ENCODE measurements at places on chromosomes 5 and 9.
A peak's percentile ranks its signal among the peaks of the same experiment; 100 is the strongest.

DNA sequence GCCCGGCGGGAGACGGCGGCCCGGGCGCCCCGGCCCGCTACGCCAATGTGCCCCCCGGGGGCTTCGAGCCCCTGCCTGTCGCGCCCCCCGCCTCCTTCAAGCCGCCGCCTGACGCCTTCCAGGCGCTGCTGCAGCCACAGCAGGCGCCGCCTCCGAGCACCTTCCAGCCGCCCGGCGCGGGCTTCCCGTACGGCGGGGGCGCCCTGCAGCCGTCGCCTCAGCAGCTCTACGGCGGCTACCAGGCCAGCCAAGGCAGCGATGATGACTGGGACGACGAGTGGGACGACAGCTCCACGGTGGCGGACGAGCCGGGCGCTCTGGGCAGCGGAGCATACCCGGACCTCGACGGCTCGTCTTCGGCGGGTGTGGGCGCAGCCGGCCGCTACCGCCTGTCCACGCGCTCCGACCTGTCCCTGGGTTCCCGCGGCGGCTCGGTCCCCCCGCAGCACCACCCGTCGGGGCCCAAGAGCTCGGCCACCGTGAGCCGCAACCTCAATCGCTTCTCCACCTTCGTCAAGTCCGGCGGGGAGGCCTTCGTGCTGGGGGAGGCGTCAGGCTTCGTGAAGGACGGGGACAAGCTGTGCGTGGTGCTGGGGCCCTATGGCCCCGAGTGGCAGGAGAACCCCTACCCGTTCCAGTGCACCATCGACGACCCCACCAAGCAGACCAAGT lies 723 bp downstream of the SNX18 start:
- peak; percentile 33 for DNase-seq

- no peak for DNase-seq
Observed at GRCh38 chr5:59538750-59539121, 354.8 kb downstream of the PDE4D start.

DNA sequence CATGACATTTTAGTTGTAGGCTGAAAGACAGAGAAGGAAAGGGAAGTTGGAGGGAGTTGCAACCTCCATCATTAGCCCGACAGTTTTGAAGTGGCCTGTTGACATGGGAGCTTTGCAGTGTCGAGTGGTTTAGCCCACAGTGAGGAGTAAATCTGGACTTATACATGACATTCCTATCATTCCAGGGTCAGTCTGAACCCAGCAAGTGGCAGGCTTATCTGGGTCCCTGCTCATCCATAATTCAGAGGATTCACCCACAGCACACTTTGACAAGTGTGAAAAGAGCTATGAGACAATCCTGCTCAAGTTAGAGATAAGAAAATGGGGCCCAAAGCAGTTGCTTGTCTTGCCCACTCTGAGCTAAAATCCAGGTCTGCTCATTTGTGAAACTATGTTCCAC lies 8.4 kb upstream of the TNC start:
- DNase-seq = no peak

DNA sequence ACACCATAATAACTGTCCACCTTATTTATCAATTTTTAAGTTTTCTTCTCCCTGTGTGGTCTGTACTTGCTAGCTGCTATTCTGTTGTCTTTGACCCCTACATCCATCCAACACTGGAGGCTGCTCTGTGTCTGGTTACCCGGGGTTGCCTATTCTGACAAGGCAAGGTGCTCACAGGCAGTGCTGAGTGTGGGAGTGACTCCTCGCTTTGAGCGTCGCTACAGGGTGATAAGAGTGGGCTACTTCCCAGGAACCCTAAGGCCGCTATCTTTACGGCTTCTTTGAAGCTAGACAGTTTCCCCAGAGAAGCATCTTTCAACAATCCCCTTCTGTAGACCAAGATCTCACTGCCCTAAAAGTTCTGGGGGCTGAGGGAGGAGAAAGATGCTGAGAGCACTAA lies 35.3 kb downstream of the NSUN2 start:
- no peak for DNase-seq

- DNase-seq = no peak
Observed at GRCh38 chr5:9977070-9977469, 272.6 kb downstream of the ATPSCKMT start.

GRCh38 chr5:153632748-153633290 lies 142.3 kb downstream of the GRIA1 start:
- no peak for DNase-seq

DNA sequence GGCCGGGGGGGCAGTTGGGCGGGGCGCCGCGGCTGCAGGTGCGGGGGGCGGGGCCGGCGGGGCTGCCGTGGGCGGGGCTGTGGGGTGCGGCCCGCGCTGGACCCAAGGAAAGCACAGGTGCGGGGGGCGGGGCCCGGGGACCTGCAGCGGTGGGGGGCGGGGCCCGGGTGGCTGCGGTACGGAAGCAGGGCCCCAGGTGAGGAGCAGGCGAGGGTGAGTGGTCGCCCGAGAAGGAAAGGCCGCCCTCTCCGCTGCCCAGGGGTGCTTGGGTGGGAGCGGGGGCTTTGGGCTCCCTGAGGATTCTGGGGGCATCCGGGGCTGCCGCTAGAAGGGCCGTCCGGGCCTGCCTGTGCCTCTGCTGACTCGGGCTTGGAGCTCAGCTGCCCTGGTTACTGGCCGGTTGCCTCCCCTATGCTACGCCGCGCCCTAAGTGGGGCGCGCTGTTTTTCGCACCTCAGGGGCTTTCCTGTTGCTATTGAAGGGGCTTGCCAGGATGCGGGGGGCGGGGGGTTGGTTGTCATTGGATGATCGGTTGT lies 767 bp downstream of the RALGPS1 start:
- peak; percentile 62 for DNase-seq

- DNase-seq = no peak
Observed at GRCh38 chr9:105877721-105878120, 183.4 kb downstream of the TMEM38B start.

DNA sequence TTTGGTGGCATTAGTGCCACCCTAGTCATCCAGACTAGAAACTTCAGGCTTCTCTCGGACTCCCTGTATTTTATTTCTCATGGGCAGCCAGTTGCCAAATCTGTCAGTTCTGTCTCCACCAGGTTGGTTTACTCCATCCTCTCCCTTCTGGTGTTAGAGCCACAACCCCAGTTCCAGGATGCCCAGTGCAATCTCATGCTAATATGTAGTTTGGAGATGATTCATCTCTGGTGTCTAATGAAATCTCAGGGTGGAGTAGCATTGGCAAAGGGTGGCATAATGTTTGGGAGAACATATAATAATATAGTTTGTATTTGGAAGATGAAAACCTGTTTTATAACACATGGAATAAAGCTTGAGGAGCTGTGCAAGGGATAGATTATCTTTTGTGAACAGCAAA lies 30.2 kb downstream of the SLC46A2 start:
- DNase-seq = no peak

GRCh38 chr9:27505744-27506161 lies 18.3 kb upstream of the IFNK start:
- no peak for DNase-seq

GRCh38 chr9:87579781-87580541 lies 82.3 kb downstream of the DAPK1 start:
- DNase-seq = no peak

DNA sequence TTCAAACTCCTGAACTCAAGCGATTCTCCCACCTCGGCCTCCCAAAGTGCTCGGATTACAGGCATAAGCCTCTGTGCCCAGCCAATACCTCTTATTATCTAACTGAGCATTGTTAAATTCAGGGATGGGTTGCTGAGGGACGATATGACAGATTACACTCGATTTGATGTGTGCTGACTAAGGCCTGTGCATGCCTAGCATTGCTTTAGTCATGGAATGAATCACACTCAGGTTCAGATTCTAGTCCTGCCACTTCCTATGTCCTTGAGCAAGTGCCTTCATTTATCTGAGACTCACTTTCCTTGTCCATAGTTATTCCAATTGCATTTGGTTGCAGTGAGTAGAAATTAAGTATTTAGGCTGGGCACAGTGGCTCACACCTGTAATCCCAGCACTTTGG lies 19.5 kb downstream of the THBS4 start:
- no peak for DNase-seq

DNA sequence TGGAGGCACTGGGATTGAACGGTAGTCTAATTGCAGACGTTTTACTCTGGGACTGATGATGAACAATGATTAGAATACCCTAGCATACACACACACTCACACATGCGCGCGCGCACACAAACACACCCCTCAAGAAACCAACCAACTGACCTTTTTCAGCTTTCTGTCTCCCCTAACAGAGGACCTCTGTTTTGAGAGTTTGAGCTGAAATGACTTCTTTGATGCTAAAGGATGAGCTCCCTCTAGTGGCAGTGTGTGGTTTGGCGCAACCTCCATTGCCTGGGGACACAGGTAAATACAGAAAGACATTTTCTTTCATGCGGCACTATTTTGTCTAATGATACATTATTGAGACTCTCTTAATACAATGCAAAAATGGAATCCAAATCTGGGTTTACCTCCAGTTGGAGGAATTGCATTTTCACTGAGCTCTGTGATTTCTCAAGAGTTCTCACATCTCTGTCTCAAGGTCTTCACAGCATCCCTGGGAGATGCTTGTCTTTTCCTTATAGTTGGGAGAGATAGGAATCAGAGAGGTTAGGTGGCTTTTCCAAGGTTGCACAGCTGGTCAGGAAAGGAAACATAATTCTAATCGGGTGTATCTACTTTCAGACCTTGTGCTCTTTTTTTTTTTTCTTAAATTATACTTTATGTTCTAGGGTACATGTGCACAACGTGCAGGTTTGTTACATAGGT lies 187.5 kb downstream of the TMEM38B start:
- DNase-seq = peak; percentile 78

GRCh38 chr9:12884736-12885395 lies 110.0 kb downstream of the LURAP1L start:
- DNase-seq = no peak

DNA sequence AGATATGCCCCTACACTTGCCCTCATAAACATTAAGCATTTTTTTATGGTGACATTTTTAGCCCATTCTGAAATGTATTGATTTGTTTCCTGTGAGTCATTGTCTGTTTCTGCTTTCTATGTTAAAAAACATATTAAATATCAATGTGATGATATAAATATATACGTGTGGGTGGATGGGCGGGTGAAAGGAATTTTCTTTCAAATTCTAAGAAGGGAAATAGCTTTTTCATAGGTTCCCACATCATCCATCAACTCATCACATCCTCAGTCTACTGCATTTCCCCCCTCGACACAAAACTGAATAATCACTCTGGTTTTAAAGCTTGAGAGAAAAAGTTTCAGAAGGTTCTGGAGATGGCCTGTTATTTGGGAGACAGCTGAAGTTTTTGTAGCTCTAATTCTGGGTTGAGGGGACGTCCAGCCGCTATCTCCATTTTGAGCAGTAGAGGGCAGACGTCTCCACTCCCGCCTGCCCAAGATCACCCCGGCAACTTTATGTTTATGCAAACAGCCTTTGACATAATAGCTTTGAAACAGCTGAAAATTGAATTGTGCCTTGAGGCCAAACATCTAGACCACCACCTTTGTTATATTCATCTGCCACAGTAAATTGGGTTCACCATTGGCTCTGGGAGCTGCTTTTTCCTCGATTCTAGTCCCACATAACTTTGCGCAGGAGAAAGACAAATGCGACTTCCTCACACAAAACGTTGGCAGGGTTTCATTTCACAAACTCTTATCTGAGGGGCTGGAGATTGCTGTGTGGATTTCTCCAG lies 216.2 kb upstream of the CLINT1 start:
- DNase-seq = peak; percentile 89

DNA sequence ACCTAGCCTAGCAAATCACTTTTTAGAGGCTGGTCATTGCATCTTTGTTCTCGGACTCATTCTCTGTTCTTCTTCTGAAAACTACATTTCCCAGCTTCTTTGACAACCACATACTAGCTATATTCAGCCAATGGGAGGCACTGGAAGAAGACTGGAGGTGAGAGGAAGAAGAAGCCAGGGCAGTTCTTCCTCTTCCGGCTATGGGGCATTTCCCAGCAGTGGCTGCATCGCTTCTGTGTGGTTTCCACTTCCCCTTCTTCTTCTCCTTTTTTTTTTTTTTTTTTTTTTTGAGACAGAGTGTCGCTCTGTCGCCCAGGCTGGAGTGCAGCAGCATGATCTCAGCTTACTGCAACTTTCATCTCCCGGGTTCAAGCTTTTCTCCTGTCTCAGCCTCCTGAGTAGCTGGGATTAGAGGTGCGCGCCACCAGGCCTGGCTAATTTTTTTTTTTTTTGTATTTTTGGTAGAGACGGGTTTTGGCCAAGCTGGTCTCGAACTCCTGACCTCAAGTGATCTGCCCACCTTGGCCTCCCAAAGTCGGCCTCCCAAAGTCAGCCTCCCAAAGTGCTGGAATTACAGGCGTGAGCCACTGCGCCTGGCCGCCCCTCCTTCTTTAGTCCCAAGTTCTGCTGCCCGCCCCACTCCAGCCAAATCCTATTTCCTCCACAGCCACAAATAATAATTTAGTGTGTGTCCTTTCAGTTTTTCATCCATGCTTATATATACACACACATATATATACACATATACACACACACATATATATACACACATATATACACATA lies 6.9 kb upstream of the UBAP1 start:
- peak; percentile 75 for DNase-seq

DNA sequence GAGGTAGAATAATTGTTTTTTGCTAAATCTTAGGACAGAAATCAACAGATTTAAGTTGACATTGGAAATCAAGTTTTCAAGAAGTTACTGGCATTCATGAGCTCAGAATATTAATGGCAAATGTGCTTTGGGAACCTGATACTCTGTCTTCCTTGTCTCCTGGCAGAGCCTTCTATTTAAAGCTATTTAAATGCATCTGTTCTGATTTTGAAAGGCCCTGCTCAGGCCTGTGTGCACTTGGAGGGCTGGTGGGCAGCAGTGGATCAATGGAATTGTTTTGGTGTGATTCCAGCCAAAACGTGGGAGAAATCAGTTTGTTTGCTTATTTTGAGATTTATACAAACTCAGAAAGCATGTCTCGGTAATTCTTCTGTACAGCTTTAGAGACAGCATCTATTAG lies 38.5 kb downstream of the FBXL7 start:
- no peak for DNase-seq

- DNase-seq = no peak
Observed at GRCh38 chr9:133990366-133991213, 1.5 kb downstream of the VAV2 start.

DNA sequence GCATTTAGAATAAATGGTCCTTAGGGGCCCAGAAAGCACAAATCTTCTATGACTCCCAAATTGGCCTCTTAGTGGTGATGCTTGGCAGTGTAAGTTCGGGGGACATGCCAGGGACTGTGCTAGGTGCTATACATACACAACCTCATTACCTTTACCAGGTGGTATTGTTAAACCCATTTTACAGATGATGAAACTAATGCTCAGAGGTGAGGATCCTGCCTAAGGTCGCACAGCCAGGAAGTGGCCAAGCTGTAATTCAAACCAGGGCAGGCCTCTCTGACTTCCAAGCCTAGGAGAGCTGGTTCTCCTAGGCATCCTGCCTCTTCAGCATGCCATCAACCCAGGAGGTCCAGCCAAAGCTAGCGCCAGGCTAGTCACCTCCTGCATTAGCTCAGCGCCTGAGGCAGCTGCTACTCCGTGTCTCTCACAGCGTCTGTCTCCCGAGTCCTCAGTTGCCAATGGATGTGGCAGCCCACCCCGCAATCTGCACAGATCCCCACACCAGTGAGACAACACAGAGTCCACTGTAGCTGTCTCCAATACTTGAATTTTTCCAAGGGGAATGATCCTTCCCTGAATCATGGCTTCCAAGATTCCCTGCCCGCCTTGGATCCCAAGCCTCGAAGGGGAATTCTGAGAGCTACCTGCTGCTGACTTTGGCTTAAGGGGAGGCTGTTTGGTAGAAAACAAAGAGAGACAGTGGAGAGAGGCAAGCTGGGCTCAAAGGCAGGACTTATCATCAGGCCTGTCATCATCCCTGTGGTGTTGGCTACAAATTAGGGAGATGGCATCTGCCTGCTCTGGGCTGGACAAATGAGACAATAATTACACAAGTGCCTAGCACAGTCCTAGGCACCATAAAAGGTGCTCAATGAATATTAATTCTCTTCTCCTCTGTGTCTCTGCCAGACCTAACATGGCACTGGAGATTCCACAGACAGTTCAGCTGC lies 52.6 kb downstream of the CRB2 start:
- no peak for DNase-seq

Data from NAMALWA (cell line).